IPS DF 6.9 (cell line): ENCODE measurements at places on chromosomes 4 and X.
A peak's percentile ranks its signal among the peaks of the same experiment; 100 is the strongest.

- no peaks in the 10 kb centered on the region for H3K4me1 ChIP-seq
- H3K27ac ChIP-seq = no peak overlapping the region
- H3K27me3 ChIP-seq = no peaks in the 10 kb centered on the region
- no peak overlapping the region for H3K4me3 ChIP-seq
- no peaks in the 10 kb centered on the region for H3K36me3 ChIP-seq
Measured at GRCh38 chr4:96776920-96777527, 937.1 kb downstream of the PDHA2 start.

DNA sequence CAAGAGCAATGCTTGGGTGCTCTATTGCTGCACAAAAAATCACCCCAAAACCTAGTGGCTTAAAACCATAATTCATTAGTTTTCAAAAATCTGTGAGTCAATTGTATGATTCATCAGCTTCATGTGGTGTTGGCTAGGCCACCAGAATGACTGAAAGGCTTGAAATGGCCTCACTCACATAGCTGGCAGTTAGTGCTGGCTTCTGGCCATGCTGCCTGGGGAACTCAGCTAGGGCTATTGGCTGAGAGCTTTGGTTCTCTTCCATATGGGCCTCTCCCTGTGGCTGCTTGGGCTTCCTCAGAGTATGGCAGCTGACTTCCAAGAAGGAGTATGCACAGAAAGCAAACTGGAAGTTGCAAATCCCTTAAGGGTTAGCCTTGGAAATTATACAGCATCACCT, 3.1 kb upstream of the MTMR1 start:
- H3K4me1 ChIP-seq = peaks cover 4% of the 10 kb centered on the region
- H3K36me3 ChIP-seq = no peaks in the 10 kb centered on the region
- DNase-seq = no peak
- H3K27me3 ChIP-seq = no peaks in the 10 kb centered on the region
- no peak overlapping the region for H3K27ac ChIP-seq
- H3K4me3 ChIP-seq = no peak overlapping the region

- no peak overlapping the region for H3K4me3 ChIP-seq
- H3K4me1 ChIP-seq = no peaks in the 10 kb centered on the region
- no peak overlapping the region for H3K27ac ChIP-seq
Measured at GRCh38 chrX:124641737-124642491, 295.6 kb downstream of the SH2D1A start.

- no peaks in the 10 kb centered on the region for H3K36me3 ChIP-seq
- no peaks in the 10 kb centered on the region for H3K4me1 ChIP-seq
- H3K27me3 ChIP-seq = no peaks in the 10 kb centered on the region
Measured at GRCh38 chrX:10244915-10245622, 88.3 kb downstream of the CLCN4 start.

- H3K4me1 ChIP-seq = no peaks in the 10 kb centered on the region; the same call in 1 of the 2 replicates
- no peak overlapping the region for H3K27ac ChIP-seq
- DNase-seq = no peak
- no peak overlapping the region for H3K4me3 ChIP-seq
Measured at GRCh38 chr4:1207157-1207470, 34.7 kb upstream of the SPON2 start.

GRCh38 chr4:183636503-183636902, 22.5 kb downstream of the RWDD4 start:
- no peaks in the 10 kb centered on the region for H3K27me3 ChIP-seq
- H3K4me1 ChIP-seq = peaks cover 1% of the 10 kb centered on the region; the same call in 1 of the 2 replicates
- no peak for DNase-seq

DNA sequence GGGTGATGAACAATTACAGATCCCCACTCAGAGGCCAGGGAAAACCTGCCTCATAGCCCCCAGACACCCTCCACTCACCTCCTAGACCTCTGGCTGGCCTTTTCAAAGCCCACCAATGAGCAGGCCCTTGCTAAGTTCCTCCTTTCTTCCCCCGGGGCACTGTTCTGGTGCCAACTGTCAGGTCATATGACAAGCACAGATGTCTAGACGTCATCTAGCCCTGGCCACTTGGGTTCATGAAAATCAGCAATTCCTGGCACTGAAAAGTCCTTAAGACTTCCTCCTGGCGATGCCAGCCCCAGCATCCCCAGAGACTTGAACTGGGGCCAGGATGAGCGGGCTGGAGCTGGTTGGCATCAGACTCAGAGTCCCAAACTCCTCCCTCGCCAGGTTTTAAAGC, 115.6 kb upstream of the NALF2 start:
- no peak for DNase-seq
- H3K4me1 ChIP-seq = no peaks in the 10 kb centered on the region
- H3K27ac ChIP-seq = no peak overlapping the region
- no peaks in the 10 kb centered on the region; the same call in 1 of the 2 replicates for H3K27me3 ChIP-seq
- H3K4me3 ChIP-seq = no peak overlapping the region

DNA sequence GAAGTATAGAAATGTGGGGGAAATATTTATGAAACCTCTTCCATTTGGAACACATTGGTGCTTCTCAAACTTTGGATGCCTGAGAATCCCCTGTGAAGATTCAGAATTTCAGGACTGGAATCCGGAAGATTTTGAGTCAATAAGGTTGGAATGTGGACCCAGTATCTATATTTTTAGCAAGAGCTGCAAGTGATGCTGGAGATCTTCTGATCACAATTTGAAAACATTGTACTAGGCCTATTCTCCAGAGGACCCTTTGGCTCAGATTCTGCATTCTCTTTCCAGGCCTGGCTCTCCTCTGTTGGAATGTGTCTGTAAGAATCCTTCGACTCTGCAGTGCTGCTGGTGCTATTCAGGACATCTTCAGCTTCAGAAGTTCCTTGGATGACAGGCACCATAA, 2.4 kb upstream of the PKD2 start:
- H3K4me3 ChIP-seq = no peak overlapping the region
- no peaks in the 10 kb centered on the region for H3K27me3 ChIP-seq
- DNase-seq = no peak
- H3K36me3 ChIP-seq = no peaks in the 10 kb centered on the region
- H3K27ac ChIP-seq = no peak overlapping the region

GRCh38 chr4:27000122-27000521, 139.5 kb downstream of the STIM2 start:
- no peaks in the 10 kb centered on the region for H3K27me3 ChIP-seq
- no peak overlapping the region for H3K27ac ChIP-seq
- H3K4me1 ChIP-seq = no peaks in the 10 kb centered on the region
- DNase-seq = no peak
- no peak overlapping the region for H3K4me3 ChIP-seq
- no peaks in the 10 kb centered on the region for H3K36me3 ChIP-seq

GRCh38 chrX:47645530-47645929, 4.8 kb downstream of the ELK1 start:
- no peaks in the 10 kb centered on the region for H3K4me1 ChIP-seq
- no peak overlapping the region for H3K27ac ChIP-seq
- no peak for DNase-seq
- 0 out of 2 replicates have a peak, but pooled peaks cover 3% of the 10 kb centered on the region for H3K36me3 ChIP-seq

- H3K27ac ChIP-seq = no peak overlapping the region
- no peak overlapping the region for H3K4me3 ChIP-seq
- no peaks in the 10 kb centered on the region for H3K36me3 ChIP-seq
- no peaks in the 10 kb centered on the region for H3K4me1 ChIP-seq
- peak; percentile 13 for DNase-seq
Measured at GRCh38 chr4:13860126-13860525, 232.6 kb upstream of the BOD1L1 start.

- no peaks in the 10 kb centered on the region for H3K4me1 ChIP-seq
- H3K4me3 ChIP-seq = no peak overlapping the region
- H3K36me3 ChIP-seq = no peaks in the 10 kb centered on the region
- H3K27ac ChIP-seq = no peak overlapping the region
Measured at GRCh38 chr4:20698382-20698781, 1.9 kb upstream of the PACRGL start.

DNA sequence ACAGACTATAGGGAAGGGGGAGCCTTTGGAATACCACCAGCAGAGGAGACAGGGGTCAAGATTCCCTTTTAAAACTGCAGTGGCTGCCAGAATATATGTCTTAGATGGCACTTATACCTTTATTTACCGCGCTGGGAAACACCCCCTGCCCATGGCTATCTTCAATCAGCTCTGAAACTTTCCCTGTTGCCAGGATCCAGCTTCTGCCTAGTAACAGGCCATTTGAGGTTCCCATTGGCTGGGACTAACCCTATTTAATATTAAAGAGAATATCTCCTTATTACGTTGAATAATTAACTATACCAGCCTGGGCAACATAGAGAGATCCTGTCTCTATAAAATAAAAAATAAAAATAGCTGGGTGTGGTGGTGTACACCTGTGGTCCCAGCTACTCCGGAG, 23.8 kb downstream of the SOWAHB start:
- no peak overlapping the region for H3K4me3 ChIP-seq
- H3K36me3 ChIP-seq = no peaks in the 10 kb centered on the region
- no peaks in the 10 kb centered on the region for H3K4me1 ChIP-seq
- DNase-seq = no peak

DNA sequence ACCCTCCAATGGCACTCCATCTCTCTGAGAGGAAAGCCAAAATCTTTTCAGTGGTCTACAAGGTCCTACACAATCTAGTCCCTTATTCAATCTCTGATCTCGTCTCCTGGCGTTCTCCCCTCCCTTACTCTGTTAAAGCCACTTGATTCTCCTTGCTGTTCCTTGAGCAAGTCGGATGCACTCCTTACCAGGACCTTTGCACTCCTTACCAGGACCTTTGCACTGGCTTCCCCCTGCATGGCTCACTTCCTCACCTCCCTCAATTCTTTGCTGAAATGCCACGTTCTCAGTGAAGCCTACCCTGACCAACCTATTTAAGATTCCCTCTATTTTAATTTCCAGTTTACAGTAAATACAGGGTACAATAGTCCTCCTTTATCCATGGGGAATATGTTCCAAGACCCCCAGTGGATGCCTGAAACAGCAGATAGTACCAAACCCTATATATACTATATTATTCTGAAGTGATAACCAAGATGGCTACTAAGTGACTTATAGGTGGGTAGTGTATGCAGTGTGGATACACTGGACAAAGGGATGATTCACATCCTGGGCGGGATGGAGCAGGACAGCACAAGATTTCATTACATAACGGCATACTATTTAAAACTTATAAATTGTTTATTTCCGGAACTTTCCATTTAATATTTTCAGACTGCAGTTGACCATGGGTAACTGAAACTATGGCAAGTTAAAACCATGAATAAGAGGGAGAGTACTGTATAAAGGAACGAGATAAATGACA, 6.5 kb upstream of the DLG3 start:
- H3K27ac ChIP-seq = no peak overlapping the region
- DNase-seq = no peak
- no peaks in the 10 kb centered on the region for H3K27me3 ChIP-seq

DNA sequence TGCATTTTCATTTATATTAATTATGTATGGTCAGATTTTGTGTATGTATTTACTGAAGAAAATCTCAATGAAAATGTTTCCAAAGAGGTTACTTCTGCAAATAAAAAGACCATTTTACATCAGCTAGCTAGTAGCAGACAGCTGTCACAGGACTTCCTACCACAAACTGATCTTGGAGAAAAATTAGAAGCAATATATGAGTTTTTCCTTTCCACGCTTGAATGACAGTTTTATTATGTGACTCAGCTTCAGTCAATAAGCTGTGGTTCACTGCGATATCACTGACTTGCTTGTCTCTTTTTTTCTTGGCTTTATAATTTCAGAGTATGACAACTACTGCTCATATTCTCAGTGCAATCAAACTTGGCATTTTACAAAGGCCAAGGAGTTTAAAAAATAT, 787.4 kb upstream of the GALNTL6 start:
- H3K4me1 ChIP-seq = peaks cover 2% of the 10 kb centered on the region
- no peak overlapping the region for H3K27ac ChIP-seq
- no peak overlapping the region for H3K4me3 ChIP-seq
- DNase-seq = no peak
- no peaks in the 10 kb centered on the region for H3K27me3 ChIP-seq
- no peaks in the 10 kb centered on the region for H3K36me3 ChIP-seq

DNA sequence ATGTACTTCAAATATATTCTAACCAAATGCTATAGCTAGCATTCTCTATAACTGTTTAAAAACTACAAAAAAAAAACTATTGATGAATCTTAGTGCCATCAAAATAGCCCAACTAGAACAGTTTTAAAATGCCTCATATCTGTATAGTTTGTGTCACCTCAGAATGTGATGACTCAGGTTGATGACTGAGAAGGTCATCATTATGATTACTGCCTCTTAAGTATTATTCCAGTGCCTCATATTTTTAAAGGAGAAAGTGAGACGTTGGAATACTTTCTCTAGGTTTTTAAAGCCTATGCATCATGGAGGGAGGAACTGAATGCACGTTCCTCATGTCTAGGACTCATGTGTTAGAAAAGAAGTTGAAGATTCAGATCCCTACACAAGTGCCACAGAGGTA, 88.2 kb downstream of the TMA16 start:
- no peaks in the 10 kb centered on the region for H3K27me3 ChIP-seq
- H3K4me3 ChIP-seq = no peak overlapping the region
- no peaks in the 10 kb centered on the region for H3K4me1 ChIP-seq

DNA sequence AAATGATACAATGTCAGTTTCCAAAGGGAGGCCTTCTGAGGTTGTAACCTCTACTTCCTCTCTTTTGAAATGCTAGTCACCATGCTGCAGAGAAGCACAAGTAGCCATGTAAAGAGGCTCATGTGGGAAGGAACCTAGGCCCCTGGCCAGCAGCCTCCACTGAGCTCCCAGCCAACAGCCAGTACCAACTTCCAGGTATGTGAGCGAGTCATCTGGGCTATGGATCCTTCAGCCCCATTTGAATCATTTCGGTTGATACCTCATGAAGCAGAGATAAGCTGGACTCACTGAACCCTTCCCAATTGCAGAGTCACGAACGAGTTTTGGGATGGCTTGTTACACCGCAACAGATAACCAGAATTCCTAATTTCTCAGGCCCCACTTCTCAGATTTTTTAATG, 187.0 kb upstream of the LDB2 start:
- H3K27me3 ChIP-seq = no peaks in the 10 kb centered on the region
- H3K36me3 ChIP-seq = no peaks in the 10 kb centered on the region

GRCh38 chr4:46856333-46856732, 52.7 kb downstream of the COX7B2 start:
- H3K4me1 ChIP-seq = no peaks in the 10 kb centered on the region
- H3K36me3 ChIP-seq = no peaks in the 10 kb centered on the region
- no peak overlapping the region for H3K4me3 ChIP-seq

- no peaks in the 10 kb centered on the region for H3K27me3 ChIP-seq
- H3K4me1 ChIP-seq = no peaks in the 10 kb centered on the region
- H3K27ac ChIP-seq = no peak overlapping the region
Measured at GRCh38 chrX:65017451-65017850, 41.2 kb upstream of the ZC4H2 start.

GRCh38 chr4:38665551-38666411, 1.8 kb downstream of the KLF3 start:
- H3K36me3 ChIP-seq = no peaks in the 10 kb centered on the region
- no peak overlapping the region for H3K27ac ChIP-seq
- H3K4me3 ChIP-seq = no peak overlapping the region
- DNase-seq = no peak
- no peaks in the 10 kb centered on the region; the same call in 1 of the 2 replicates for H3K4me1 ChIP-seq
- peaks cover 5% of the 10 kb centered on the region; the same call in 1 of the 2 replicates for H3K27me3 ChIP-seq

GRCh38 chrX:1533058-1533457, 3.9 kb downstream of the P2RY8 start:
- no peak overlapping the region for H3K4me3 ChIP-seq
- H3K4me1 ChIP-seq = no peaks in the 10 kb centered on the region
- H3K27ac ChIP-seq = no peak overlapping the region
- no peak for DNase-seq
- H3K36me3 ChIP-seq = no peaks in the 10 kb centered on the region; the same call in 1 of the 2 replicates
